KG1 (cell line): ENCODE measurements at places on chromosomes 3 and 15.
A peak's percentile ranks its signal among the peaks of the same experiment; 100 is the strongest.

GRCh38 chr3:10601151-10601856 lies 95.9 kb upstream of the ATP2B2 start:
- DNase-seq = no peak

DNA sequence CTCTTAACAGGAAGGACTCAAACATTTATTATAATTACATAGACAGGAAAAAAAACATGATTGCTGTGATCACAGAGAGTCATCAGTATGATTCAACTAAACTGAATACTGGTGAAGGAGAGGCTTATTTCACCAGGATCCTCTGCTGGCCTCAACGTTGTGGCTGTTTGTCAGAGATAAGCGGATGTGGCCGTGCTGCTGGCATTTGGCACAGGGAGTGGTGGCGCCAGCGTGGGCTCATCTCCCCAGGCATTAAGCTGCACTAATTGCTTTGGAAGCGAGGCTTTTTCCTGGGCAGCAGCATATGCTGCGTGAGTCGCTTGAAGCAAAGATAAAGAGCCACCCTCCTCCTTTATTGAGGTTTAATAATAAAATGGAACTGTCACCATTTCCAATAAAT lies 306.7 kb downstream of the LRTM1 start:
- no peak for DNase-seq

GRCh38 chr15:101366853-101367252 lies 71.8 kb upstream of the SNRPA1 start:
- DNase-seq = no peak

DNA sequence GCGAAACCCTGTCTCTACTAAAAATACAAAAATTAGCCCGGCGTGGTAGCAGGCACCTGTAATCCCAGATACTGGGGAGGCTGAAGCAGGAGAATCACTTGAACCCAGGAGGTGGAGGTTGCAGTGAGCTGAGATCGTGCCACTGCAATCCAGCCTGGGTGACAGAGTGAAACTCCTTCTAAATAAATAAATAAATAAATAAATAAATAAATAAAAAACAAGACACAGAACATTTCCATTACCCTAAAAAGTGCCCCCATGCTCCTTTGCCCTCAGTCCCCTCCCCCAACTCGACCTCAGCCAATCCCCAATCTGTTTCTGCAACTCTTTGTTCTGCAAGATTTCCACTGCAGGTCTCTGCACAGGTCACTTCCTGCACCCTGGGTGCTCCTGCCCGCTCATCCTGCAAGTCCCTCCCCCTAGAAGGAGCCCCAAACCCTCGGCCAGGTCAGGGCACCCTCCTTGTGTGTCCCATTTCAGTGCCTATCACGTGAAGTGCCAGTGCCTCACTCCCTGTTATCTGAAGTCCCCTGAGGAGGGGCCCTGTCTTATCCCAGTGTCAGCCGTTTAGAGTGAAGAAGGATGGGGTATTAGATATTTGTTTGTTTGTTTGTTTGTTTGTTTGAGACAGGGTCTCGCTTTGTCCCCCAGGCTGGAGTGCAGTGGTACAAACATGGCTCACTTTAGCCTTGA lies 1.1 kb downstream of the FAM240A start:
- DNase-seq = no peak

DNA sequence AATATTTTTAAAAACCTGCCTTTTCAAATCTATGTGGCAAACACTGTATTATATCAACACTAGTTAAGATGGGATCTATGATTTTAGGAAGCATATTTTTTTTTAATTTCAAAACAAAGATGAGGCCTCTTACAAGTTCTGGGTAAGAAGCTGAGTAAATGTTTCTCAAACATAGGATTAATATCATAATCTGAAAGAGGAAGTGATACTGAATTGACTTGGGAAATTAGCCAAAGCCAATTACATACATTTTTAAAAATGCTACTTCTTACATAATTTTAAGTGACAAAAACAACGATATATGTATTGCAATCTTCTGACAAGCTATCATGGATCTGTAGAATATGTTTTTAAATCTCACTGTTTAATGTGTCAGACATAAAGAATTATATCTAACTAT lies 135.1 kb upstream of the UBP1 start:
- no peak for DNase-seq

DNA sequence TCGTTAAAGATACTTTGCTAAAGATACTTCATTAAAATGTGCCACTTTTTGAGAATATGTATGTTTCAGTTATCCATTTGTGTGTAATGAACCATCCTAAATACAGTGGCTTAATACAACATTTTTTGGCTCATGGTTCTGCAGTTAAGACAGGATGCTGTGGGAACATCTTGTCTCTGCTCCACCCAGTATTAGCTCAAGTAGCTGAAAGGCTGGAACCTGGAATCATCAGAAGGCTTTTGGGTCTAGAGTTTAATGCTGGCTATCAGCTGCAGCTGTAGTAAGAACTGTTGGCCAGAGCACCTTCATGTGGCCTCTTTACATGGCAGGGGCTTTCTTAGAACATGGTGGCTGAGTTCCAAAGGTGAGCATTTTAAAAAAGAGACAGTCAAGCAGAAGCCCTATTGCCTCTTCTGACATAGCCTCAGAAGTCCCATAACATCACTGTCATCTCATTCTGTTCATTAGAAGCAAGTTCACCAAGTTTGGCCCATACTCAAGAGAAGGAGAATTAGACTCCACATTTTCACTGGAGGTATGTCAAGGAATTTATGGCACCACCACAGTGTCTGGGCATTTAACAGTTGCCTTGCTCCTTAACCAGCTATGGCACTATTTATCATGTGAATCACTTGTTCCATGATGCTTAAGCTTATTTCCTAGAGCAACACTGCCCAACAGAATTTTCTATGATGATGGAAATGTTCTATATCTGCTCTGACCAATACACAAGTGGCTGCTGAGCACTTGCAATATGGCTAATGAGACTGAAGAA lies 70.4 kb upstream of the PDZRN3 start:
- no peak for DNase-seq

DNA sequence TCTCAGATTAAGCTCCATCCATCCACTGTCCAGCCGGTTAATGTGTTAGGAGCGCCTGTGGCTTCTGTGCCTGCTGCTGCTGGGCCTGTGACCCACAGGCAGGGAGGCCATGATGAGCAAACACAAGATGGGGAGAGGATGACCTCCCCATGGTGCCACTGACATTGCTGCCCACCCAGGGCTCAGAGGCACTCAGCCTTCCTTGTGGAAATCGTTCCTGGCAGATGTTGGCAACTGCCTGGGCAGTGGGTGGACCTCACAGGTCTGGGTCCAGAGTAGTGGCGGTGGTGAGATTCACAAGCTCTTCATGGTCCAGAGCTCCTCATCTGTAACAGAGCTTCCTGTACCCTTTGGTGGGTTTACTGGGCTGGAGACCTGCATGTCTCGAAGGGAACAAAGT lies 38.6 kb downstream of the SCN5A start:
- no peak for DNase-seq

GRCh38 chr15:101459579-101460300 lies 29.8 kb downstream of the PCSK6 start:
- no peak for DNase-seq

DNA sequence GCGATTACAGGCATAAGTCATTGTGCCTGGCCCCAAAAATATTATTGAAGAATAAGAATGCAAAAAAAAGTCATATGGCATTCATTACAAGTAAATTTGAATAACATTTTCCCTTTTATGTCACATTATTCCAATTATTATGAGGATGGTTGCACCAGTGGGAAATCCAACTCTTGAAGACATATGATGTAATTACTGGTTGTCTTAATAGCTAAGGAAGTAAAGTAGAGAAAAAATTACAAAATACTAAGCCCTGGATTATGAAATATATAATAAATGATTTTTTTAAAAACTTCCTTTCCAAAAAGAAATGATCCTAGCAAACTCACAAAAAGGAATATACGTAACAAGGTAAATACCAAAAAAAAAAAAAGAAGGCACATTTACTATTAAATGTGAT lies 98.9 kb downstream of the FMN1 start:
- DNase-seq = no peak

GRCh38 chr3:174462916-174463315 lies 396.2 kb upstream of the NAALADL2 start:
- DNase-seq = no peak

- no peak for DNase-seq
Measured at GRCh38 chr3:111681661-111682426, 86.7 kb upstream of the ZBED2 start.

DNA sequence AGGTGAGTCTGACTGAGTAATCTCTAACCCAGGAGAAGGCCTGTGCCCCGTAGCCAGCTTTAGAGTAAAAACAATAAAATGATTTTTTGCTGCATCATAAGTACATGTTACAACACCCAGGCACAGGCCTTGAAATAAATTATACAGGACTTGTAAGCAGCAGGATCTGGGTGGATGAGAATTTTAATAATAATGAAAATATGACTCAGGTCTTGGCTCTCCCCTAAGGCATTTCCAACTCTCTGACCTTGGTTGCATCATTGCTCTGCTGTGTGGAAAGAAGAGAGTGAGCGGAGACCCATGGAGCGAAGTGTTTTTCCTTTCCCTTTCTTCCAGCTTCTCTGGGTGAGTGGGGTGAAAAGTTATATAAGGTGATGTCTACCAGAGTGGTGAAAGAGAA lies 44.6 kb downstream of the EOMES start:
- no peak for DNase-seq

DNA sequence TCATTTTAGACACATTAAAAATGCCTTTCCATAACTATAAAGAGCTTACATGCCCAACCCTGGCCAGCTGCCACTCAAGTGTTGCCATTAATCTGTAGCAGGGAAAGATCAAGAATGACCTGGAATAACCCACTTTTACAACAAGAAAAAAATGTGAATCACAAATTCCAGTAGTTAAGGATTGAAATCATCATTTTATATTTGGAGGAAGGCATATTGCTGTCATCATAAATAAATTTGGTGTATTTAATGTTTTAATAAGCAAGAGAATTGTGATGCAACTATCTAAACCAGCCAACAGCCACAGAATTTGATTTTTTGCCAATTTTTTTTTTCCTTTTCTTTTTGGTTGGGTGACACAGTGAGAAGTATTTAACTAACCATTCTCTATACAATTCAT lies 240.0 kb upstream of the SEMA6D start:
- no peak for DNase-seq

- no peak for DNase-seq
Measured at GRCh38 chr3:117473981-117474538, 764.5 kb downstream of the TUSC7 start.

- peak; percentile 35 for DNase-seq
Measured at GRCh38 chr3:31755926-31756658, 223.4 kb downstream of the STT3B start.

GRCh38 chr3:8610951-8611350 lies 33.6 kb downstream of the SSUH2 start:
- DNase-seq = no peak

- DNase-seq = no peak
Measured at GRCh38 chr3:76943671-76944070, 96.2 kb upstream of the ROBO2 start.

- DNase-seq = no peak
Measured at GRCh38 chr3:135451037-135451785, 514.3 kb upstream of the PPP2R3A start.

DNA sequence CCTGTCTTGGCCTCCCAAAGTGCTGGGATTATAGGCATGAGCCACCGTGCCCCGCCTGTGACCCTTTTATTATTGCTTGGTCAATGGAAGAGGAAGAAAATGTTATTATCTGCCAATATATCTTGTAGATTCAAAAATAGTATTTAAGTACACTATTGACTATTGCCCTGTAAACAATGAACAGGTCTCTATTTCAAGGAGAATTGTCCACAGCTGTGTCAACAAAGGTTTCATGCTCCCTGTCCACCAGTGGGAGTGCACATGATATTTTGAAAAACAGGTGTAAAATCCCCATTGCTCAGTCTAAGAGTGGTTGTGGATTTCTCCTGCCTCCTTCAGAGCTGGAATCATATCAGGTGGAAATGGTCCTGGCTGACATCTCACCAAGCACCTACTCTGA lies 36.5 kb upstream of the IGF1R start:
- no peak for DNase-seq

GRCh38 chr3:156675830-156676767 lies 1.7 kb downstream of the TIPARP start:
- DNase-seq = no peak

DNA sequence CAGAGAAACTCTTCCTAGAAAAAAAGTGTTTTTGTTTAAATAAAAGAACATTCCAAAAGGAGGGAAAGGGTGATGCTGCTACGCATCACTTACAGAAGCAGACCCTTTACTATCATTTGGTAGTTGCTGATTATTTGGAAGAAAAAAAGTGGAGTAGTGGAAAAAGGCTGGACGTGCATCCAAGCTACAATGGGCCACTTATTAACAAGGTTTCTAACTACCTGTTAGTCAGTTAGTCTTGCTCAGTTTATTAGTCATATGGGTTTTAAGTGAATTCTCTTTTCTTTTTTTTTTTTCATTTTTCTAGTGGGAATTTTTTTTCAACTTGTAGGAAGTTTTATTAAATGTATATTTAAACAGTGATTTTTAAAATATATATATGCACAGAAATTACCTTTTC lies 866.0 kb downstream of the MCTP2 start:
- DNase-seq = no peak

DNA sequence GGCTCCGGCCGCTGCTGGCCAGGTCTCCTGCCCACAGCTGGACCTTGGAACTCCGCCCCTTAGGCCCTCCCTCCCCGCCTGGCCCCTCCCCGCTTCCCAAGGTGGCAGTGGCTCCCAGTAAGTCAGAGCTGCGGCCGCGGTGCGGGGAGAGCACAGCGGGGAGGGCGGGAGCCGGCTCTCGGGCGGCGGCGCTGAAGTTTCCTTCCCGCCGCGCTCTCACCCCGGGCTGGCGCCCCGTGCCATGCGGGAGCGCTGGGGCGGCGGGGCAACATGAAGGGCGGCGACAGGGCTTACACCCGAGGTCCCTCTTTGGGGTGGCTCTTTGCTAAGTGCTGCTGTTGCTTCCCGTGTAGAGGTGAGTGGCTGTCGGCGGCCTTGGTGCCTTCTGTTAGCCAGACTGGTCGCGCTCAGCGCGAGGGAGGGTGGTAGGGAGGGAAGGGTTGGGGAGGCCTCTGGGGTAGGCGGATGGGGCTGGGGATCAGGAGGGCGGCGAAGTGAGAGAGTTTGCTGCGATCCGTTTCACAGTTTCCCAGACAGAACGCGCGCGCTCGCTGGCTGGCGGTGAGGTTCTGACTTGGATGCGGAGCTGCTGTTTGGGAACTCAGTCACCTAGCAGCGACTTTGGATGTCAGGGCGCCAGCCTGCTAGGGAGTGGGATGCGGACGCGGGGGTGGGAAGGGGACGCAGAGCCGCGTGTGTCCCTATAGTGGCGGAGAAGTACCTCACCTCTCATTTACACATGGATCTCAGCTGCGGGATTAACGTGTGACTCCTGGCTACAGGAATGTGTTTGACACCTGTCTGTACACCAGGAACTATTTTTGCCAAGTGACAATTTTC lies 145.5 kb upstream of the UMPS start:
- DNase-seq = no peak

DNA sequence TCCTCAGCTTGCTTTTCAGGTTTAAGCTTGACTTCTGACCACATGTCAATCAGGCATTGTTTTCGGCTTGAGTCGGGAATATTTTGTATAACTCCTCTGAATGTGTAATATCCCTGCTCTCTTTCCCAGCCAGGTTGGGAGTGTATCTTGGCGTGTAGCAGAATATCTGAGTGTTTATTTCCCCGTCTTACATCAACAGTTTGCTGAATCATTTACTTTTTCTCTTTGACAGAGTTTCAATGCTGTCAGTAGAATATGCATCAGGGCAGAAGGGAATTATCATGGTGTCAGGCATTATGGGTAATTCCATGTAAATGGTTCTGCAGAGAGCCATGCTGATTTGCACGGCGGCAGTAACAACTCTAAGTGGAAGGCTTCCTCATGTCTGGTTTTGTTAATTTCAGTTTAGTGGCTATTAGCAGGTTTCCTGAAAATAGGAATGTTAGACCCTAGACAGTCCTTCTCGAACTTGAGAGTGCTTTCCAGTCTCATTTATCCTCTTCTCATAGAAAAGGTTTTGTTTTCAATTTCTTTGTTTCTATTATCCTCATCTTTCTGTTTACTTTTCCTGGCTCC lies 566.3 kb downstream of the AGBL1 start:
- DNase-seq = no peak
